Frontal cortex (tissue), 4 donors: ENCODE measurements at places on chromosomes 7 and 10. TPM values are rescaled to one million over a fixed set of nuclear protein-coding genes. Genes with fewer than 3 reads are reported as not detected.

The SLC26A3 gene
- not detected for total RNA-seq

The OR2A7 gene
- not detected for total RNA-seq

The GRID1 gene
- 12.6 TPM for total RNA-seq

The PDE1C gene
- total RNA-seq = 19.2 TPM

The HSPA12A gene
- 33.0 TPM for total RNA-seq

The SLC39A12 gene
- 4.5 TPM for total RNA-seq

The TEX47 gene
- not detected for total RNA-seq

The ITIH5 gene
- 14.7 TPM for total RNA-seq

The RPEL1 gene
- total RNA-seq = not detected

The TEX36 gene
- total RNA-seq = 0.41 TPM

The ITGA8 gene
- 3.7 TPM for total RNA-seq

The DYDC1 gene
- total RNA-seq = 0.41 TPM

The DPYSL4 gene
- total RNA-seq = 43.6 TPM

The LLCFC1 gene
- not detected for total RNA-seq

The TES gene
- 15.9 TPM for total RNA-seq

The C10orf105 gene
- not detected for total RNA-seq

The BMPR1A gene
- 46.5 TPM for total RNA-seq

The LHFPL3 gene
- 24.1 TPM for total RNA-seq

The AKR1C3 gene
- total RNA-seq = 2.4 TPM

The CABCOCO1 gene
- total RNA-seq = 4.9 TPM

The MTURN gene
- total RNA-seq = 368 TPM

The HTR5A gene
- total RNA-seq = 2.9 TPM

The VPS37D gene
- 26.1 TPM for total RNA-seq

The SRGN gene
- total RNA-seq = 22.4 TPM

The PDE6C gene
- total RNA-seq = not detected

The C7orf33 gene
- total RNA-seq = not detected

The FFAR4 gene
- not detected for total RNA-seq

The RASSF4 gene
- total RNA-seq = 8.6 TPM

The UPK3BL2 gene
- total RNA-seq = 1.6 TPM

The MYPN gene
- total RNA-seq = not detected

The JAKMIP3 gene
- total RNA-seq = 4.1 TPM
